HT1080 (cell line): ENCODE measurements at places on chromosomes 4 and X.

GRCh38 chrX:101708163-101708562 is 48.5 kb upstream of the ARMCX2 start:
- DNase-seq: no peak

GRCh38 chrX:116010939-116011338 is 159.6 kb upstream of the AGTR2 start:
- no peak for DNase-seq

DNA sequence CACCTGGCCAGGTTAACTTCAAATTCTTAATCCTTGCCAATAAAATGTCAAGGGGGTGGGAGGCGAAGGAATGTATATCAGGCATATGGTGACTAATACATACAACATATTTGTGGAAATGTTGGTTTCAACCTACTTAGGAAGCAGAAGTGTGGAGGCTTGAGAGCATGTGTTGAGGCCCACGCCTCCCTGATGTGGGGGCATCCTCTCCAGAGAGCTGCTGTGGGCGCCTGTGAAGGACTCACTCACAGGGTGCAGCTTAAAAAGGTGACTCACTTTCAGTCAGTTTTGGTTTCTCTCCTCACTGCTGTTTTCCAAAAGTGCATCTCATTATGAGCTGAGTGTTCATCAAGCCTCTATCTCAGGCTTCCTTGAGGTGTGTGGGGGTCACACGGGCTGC is 27.5 kb downstream of the LNX1 start:
- DNase-seq: peak; percentile 91

DNA sequence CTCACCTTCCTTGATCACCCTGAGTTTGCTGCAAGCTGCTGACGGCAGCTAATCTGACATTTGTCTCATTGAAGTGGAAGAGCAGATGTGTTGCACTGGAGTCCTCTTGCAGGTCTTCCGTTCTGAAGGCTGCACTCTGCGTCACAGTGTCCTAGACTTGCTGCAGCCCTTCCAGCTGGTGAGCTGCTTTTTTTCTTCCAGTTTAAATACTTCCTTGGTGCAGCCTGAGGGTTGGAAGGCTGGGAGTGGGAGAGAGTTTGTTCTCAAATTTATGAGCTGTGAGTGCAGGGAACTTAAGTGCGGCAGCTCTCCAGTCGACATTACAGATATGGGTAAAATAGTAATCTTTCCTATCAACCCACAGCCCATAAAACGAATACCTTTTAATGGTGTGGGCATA is 303.6 kb upstream of the FAT1 start:
- no peak for DNase-seq

DNA sequence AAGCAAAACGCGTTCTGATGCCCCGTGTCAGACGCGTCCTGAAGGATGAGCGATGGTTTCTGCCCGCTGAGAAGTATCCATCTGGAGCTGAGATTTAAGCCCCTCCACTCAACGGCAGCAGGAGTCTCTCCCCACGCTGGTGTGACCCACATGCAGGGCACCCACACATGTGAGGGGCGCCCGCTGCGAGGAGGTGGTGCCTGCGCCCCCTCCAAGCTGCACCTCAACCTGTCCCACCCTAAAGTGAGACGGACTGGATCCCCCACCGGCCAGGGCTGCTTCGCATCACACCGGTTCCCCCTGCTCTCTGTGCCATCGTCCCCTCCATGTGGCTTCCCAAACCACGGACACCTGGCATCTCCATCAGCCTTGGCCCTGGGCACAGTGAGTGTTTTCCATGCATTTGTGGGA is 4.5 kb upstream of the PDE6B start:
- no peak for DNase-seq

GRCh38 chr4:38333219-38333618 is 330.8 kb upstream of the KLF3 start:
- DNase-seq: no peak

DNA sequence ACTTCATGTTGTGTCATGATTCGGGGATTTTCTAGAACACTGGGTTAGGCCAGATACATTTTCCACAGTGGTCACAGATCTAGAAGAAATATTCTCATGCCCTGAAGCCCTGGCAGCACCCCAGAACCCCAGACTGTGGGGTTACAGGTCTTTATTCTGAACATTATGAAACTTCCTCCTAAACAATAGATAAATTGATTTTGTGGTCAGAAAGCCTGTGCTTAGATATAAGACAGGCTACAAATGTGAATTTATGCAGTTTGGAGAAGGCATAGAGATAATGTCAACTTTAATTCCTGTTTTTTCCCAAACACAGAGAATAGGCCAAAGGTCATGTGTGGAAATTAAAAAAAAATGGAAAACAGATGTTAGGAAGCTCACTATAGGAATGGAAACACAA is 492.9 kb downstream of the SPRY1 start:
- DNase-seq: no peak

GRCh38 chrX:110692866-110693265 is 102.8 kb downstream of the CHRDL1 start:
- DNase-seq: no peak

GRCh38 chrX:23066588-23067281 is 67.0 kb downstream of the DDX53 start:
- DNase-seq: no peak

GRCh38 chr4:184310171-184310567 is 92.5 kb upstream of the ENPP6 start:
- DNase-seq: peak; percentile 8

GRCh38 chr4:113026556-113026955 is 22.9 kb upstream of the ANK2 start:
- DNase-seq: peak; percentile 81

- peak; percentile 81 for DNase-seq
These were observed 355.7 kb downstream of the ADGRL3 start for GRCh38 chr4:61555789-61556188.

DNA sequence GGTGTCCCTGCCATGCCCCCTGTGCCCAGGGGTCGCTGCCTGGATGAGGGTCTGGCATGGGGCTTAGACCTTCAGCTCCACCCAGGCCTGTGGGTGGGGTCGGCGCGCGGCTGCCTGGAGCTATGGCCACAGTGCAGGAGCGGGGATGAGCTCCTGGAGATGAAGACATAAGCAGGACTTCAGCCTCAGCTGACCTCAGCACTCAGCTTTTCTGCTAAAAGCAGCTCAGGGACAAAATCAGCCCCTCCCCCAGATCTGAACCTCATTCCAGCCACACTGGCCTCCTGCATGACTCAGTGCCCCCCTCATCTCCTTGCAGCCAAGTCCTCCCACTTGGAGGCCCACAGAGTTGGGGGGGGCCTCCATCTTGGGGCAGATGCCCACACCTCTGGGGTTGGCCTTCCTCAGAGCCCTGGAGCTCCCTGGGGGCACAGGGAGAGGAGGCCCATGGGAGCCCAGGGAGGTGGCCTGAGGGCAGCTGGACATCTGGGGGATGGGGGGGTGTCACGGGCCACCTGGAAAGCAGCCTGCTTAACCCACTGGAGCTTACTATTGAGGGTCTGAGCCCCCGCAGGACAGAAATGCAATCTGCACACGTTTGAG is 19.4 kb upstream of the CPLX1 start:
- DNase-seq: no peak

DNA sequence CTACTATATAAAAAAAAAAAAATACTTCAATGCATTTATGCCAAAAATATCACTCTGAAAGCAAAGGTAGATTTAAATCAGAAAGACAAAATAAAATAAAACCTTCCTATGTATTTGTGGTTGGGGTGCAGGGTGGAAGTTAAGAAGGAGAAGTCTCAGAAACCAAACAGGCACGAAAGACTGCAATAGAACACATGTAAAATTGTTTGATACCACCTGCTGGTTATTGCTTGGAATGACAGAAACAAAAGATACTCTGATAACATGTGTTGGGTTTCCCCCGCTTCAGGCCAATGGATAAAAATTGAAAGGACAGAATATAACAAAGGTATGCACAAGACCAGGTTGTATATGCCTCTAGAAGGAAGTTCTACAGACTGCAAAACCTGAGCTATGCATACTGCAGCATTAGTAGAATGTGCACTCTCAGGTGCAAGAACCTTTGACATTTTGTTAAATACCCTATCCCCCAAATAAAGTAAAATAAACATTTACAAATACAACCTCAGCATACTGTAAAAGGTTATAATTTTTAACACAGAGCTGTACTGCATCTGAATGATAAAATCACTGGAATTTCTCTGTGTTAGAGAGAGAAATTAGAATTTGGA is 118.8 kb downstream of the GABRA2 start:
- peak; percentile 36 for DNase-seq

GRCh38 chr4:83268491-83268890 is 16.1 kb downstream of the COQ2 start:
- DNase-seq: no peak

GRCh38 chr4:81634165-81634564 is 162.5 kb upstream of the RASGEF1B start:
- no peak for DNase-seq

DNA sequence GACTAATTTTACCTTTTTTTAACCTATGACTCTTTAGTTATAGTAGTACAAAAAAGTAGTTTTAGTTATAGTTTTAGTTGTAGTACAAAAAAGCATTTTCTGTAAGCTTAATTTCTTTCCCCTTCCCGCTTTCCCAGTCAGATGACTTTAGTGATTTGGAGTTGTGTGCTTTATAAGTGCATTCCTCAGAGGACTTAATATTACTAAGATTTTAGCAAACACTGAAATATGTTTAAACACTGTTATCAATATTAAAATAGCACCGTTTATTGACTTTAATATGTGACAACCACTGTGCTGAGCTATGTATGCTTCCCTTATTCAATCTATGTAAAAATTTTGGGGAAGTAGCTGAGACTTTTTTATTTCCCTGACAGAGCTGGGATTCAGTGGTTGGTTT is 22.8 kb downstream of the GUF1 start:
- no peak for DNase-seq

DNA sequence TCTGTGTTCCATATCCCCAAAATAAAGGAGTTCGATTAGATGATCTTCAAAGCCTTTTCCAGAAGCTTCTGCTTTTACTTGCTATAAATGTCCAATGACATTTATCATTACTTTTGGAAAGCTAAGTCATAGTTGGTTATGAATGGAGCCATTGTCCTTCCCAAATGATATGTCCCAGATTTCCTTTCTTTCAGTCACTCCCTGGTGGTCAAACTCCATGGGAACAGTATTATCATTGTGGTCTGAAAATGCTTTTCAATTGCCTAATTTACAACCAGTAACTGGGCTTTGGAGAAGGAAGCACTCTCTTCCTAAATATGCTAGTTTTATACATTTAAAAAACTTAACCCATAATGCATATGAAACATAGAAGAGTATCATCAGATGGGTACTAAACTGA is 571.5 kb upstream of the AMOT start:
- DNase-seq: peak; percentile 31

GRCh38 chr4:81506731-81507130 is 35.0 kb upstream of the RASGEF1B start:
- DNase-seq: no peak

GRCh38 chr4:114076899-114077570 is 97.6 kb upstream of the ARSJ start:
- DNase-seq: peak; percentile 63

DNA sequence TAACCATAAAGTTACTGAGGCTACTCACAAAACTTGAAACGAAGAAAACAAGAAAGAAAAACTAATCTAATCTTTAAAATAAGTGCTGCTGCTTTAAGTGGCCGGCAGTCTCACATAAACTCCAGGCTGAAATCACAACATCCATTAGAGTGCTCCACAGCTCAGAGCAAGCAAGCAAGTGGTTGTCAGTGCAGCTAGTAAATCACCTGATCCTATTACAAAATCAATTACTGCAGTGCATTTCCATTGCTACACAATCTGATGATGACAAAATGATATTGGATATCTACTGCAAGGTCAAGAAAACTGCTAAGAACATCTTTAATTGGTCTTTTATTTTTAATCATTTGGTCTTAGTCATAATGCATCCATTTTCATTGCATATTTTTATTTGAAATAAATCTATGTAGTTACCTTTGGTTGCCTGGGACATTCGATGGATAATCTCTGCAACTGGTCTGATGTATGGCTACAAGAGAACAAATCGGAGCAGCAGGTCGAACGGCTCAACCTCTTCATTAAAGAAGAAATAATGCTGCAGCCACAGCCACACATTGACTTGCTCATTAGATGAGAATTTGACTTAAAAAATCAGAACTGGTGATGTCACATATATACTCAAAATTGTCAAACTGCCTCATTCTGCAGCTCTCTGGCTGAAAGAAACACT is 87.7 kb downstream of the FBXW7 start:
- no peak for DNase-seq

DNA sequence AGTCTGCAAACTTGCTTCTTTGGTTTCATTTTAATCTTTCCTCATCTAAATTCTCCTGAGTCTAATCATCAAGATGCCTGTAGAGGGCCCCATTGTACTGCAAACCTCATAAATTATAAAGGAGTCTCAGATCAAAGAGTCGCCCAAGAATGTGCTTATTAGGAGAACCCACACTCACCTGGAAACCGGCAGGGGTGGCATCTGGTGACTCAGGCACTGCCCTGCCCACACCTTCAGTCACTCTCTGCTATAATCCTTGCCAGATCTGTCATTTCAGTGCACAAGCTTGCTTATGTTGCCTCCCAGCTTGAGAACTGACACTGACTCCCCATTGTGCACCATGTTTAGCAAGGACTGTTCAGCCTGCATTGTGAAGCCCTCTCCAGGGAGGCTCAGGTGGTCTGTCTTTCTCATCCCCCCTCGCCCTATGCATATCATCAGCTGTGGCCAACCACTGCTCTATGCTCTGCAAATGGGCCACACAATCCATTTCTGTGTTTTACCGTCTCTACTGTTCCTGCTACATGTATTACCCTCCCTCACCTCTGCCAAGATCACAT is 12.4 kb downstream of the EPGN start:
- peak; percentile 83 for DNase-seq

DNA sequence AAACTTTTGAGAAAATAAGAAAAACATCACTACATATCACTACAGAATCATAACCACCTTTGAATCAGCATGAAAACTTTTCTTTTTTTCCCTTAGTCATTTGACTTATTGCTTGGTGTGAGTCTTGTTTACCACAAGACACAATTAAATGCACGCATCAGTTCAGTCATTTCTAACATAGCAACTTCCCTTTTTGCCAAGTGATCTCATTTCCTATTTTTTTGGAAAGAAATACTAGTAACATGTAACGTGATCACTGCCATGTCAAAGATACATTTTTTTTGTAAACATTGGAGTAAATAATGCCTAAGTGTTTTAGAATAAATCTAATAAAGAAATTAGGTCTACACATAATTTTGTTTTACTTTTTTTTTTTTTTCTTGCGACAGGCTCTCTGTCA is 5.1 kb upstream of the CXCL8 start:
- no peak for DNase-seq

DNA sequence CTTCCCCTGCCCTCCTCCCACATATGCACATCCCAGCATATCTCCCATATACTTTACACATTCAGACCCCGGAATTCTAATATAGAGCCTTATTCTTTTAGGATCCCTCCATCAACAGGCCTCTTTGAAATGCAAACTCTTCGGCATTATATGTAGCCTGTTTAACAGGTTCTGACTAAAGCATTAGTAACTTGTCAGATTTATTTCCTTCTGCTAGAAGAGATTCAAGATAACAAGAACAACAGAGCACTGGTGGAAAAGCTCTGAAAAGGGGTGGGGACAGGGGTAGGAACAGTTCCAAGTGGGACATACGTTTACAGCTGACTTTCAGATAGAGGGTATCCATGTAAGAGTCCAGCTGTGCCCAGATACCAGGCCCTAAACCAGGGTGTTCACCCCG is 31.7 kb upstream of the PRPS1 start:
- DNase-seq: no peak
